ENCODE measurements at places on chromosomes 2 and 18. TPM values are rescaled to one million over a fixed set of nuclear protein-coding genes. Genes with fewer than 3 reads are reported as not detected.

- peak overlapping the region; percentile 76 for H3K27ac ChIP-seq
- peaks cover 11% of the 10 kb centered on the region for H3K27me3 ChIP-seq
- no peak for DNase-seq
- H3K4me3 ChIP-seq = peak overlapping the region; percentile 84
- peaks cover 9% of the 10 kb centered on the region for H3K36me3 ChIP-seq
Observed at GRCh38 chr2:19990416-19990728, 467 bp upstream of the WDR35 start.

DNA sequence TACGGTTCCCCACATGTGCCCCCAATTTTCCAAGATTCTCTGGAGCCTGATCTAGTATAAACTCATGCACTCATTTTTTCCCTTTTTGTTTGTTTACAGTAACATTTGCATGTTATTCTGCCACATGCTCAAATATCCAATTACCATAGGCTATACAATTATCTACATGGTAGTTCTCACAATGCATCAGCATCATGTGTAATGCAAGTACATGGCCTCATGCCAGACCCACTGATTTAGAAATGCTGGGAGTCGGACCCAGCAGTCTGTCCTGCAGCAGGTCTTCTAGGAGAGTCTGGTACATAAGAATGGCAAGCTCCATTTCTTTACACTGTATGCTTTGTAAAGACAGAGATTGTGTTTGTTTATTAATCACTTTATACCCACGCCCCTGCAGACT lies 107.7 kb downstream of the CBLN2 start:
- no peak for DNase-seq
- H3K36me3 ChIP-seq = no peaks in the 10 kb centered on the region
- H3K4me1 ChIP-seq = no peaks in the 10 kb centered on the region
- no peak overlapping the region for H3K4me3 ChIP-seq

GRCh38 chr18:49722477-49722876 lies 90.9 kb downstream of the ACAA2 start:
- H3K4me1 ChIP-seq = peaks cover 15% of the 10 kb centered on the region
- no peak overlapping the region for H3K27ac ChIP-seq
- no peak overlapping the region for H3K4me3 ChIP-seq
- no peaks in the 10 kb centered on the region for H3K36me3 ChIP-seq

DNA sequence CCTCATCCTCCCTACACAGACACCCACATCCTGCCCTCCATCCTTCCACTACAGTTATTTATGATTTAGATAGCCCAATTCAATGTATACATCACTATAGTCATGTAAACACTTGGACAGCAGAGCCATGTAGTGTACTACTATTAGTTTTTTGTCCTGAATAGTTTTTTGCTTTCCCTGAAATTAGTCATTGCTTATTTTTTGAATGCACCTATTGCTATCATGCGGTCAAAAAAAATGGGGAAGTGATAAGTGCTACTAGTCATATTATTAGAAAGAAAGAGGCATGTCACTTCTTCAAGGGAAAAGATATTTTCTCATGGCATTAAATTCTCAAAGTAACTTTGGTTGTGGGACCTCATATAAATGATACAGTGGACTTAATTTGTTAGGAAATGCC lies 6.8 kb upstream of the GREB1 start:
- no peak overlapping the region for H3K4me3 ChIP-seq
- DNase-seq = no peak
- no peaks in the 10 kb centered on the region for H3K4me1 ChIP-seq
- H3K27me3 ChIP-seq = peaks cover 26% of the 10 kb centered on the region
- H3K27ac ChIP-seq = no peak overlapping the region

- no peak for DNase-seq
- no peaks in the 10 kb centered on the region for H3K27me3 ChIP-seq
- no peaks in the 10 kb centered on the region for H3K4me1 ChIP-seq
- no peaks in the 10 kb centered on the region for H3K36me3 ChIP-seq
- H3K27ac ChIP-seq = no peak overlapping the region
Observed at GRCh38 chr2:164510895-164511294, 110.4 kb downstream of the GRB14 start.

GRCh38 chr18:6564950-6565814 lies 150.5 kb upstream of the L3MBTL4 start:
- no peaks in the 10 kb centered on the region for H3K4me1 ChIP-seq
- H3K27ac ChIP-seq = no peak overlapping the region

DNA sequence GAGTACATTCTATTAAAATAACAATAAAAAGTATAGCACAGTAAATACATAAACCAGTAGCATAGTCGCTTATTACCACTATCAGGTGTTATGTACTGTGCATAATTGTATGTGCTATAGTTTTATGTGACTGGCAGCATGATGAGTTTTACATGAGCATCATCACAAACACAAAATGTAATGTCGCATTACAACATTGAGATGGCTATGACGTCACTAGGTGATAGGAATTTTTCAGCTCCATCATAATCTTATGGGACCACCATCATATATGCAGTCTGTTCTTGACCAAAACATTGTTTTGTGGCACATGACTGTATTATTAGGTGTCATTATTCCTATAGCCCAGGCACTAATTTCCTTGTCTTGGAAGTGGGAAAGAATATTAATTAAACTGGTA lies 48.6 kb downstream of the ZDBF2 start:
- H3K27me3 ChIP-seq = no peaks in the 10 kb centered on the region
- no peak overlapping the region for H3K27ac ChIP-seq
- H3K4me1 ChIP-seq = no peaks in the 10 kb centered on the region
- H3K36me3 ChIP-seq = no peaks in the 10 kb centered on the region
- no peak for DNase-seq

DNA sequence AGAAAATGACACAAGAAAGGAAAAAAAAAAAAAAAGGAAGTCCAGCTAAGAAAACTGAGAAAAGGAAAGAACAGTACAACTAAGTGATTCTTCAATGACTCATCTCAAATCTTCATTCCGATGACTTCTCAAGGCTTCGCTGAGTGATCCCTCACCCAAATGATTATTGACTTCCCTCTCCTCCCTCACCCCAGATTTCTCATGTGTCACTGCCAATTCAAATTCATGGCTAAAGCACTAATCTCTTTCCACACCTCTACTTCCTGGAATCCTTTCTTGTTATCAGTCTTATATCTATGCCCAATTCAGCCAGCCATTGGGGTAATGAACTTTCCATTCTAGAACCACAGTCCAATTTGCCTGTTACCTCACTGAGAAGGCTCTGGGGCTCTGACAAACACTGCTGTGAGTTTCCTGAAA lies 7.2 kb upstream of the ABCB11 start:
- no peak overlapping the region for H3K27ac ChIP-seq
- no peaks in the 10 kb centered on the region for H3K27me3 ChIP-seq
- peaks cover 3% of the 10 kb centered on the region for H3K36me3 ChIP-seq
- DNase-seq = no peak

DNA sequence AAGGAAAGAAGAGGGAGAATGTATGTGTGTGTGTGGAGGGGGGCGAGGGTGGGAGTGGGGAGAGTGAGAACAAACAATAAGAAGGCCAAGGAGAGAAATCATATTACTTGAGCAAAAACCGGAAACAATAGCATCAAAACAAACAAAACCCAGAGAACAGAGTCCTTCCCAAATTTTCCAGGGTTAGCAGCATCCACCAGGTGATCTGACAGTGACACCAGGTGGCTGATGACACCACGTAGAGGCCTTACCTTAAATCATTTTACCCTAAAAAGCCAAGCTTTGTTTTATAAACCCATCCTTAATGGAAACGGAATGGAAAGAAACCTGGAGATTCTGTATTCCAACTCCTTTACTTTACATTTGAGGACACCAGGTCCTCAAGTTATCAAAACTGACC lies 42.9 kb downstream of the CDCA7 start:
- H3K27ac ChIP-seq = no peak overlapping the region
- H3K27me3 ChIP-seq = peaks cover 37% of the 10 kb centered on the region
- no peak for DNase-seq
- H3K4me1 ChIP-seq = peaks cover 4% of the 10 kb centered on the region
- no peaks in the 10 kb centered on the region for H3K36me3 ChIP-seq

DNA sequence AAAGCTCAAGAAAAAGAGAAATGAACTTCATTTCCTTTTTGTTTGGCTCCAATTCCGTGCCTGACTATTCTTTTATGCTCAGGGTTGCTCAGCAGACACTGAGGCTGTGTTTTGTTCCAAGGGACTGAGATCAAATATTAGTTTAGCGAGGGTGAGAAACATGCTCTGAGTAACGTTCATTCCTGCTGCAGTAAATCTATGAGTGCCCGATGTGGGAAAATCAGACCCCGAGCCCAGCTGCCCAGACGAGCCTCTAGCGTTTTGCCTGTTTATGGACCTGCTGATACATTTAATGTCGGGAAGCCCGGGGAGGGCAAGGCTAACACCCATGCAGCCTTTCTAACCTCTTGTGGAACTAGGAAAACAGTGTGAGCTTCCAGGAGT lies 119.2 kb downstream of the VAPA start:
- H3K36me3 ChIP-seq = peaks cover 7% of the 10 kb centered on the region
- H3K4me1 ChIP-seq = peaks cover 8% of the 10 kb centered on the region
- peak overlapping the region; percentile 72 for H3K4me3 ChIP-seq
- no peak for DNase-seq

The C2orf76 gene
- total RNA-seq = 9.6 TPM

The SLC5A6 gene
- total RNA-seq = 34.9 TPM

The SRD5A2 gene
- total RNA-seq = not detected

Data from activated CD8-positive, alpha-beta T cell treated with anti-CD3 and anti-CD28 coated beads for 36 hours (primary cell).